Breast epithelium (tissue), 4 donors: ENCODE measurements at places on chromosomes 7 and 10. TPM values are rescaled to one million over a fixed set of nuclear protein-coding genes. Genes with fewer than 3 reads are reported as not detected.

GRCh38 chr7:92909686-92910475 is 73.5 kb upstream of the CDK6 start:
- H3K27ac ChIP-seq, result no peak overlapping the region
- H3K27me3 ChIP-seq, result no peaks in the 10 kb centered on the region
- no peaks in the 10 kb centered on the region for H3K4me1 ChIP-seq
- no peak overlapping the region for H3K4me3 ChIP-seq

CPEB3 gene
- 12.1 TPM for total RNA-seq

CALML5 gene
- total RNA-seq, result not detected

ZNF277 gene
- 34.2 TPM for total RNA-seq

GRCh38 chr10:105328503-105329133 is 687.5 kb downstream of the SORCS3 start:
- H3K27me3 ChIP-seq, result no peaks in the 10 kb centered on the region
- H3K4me1 ChIP-seq, result no peaks in the 10 kb centered on the region
- no peak overlapping the region for H3K4me3 ChIP-seq
- H3K27ac ChIP-seq, result no peak overlapping the region
